ENCODE measurements at places on chromosomes 3 and 15.

- DNase-seq = no peak
These were observed 973.9 kb downstream of the FHIT start for GRCh38 chr3:60277361-60277800.

DNA sequence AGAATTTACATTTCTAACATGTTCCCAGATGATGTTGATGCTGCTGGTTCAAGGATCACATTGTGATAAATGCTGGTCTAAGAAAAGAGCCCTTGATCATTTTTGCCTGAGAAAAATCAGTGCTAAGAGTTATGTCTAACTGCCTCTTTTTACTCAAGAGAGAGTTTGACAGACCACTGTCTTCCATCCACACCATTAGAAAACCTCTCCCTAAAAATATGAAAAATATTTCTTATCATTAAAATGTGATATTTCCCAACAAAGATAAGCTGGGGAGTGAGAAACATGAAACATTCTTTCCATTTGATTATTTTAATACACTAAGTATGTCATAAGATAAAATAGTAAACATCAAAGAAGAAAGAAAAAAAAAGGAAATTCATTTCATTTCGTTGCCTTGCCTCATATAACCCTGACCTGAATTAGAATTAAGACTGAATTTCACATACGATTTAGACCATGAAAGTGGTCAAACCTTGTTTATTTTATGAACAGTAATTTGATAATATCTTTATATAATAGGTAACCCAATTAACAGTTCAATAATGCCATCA is 471.8 kb upstream of the ARHGEF26 start:
- no peak for DNase-seq

DNA sequence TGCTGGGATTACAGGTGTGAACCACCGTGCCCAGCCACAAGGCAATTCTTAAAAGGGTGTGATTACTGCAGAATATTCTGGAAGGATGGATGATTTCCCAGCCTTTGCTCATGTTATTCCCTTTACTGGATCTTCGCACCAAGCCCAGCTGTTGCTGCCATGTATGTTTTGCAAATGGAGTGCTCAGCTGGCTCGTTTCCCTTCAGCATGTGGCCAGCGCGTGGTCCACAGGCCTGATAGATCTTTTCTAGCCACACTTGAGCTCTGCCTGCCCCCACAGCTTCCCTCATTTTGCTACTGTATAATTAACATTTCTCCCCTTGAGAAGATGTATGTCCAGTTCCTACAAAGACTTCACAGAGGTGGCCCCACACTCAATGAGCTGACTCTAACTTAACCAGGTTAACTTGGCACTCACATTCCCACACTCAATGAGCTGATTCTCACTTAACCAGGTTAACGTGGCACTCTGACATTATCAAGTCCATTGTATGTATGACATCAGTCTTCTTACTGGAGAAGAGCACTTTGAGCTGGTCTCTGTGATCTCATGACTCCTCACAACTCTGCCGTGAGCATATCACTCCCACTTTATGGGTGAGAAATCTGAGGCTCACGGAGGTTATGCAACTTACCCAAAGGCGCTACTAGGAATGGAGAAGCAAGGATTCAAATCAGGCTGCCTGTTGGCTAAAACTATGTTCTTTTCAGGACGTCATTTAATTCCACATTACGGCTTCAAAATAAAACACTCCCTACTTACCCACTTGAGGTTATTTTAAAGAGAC is 49.2 kb downstream of the TM4SF4 start:
- peak; percentile 43 for DNase-seq

- no peak for DNase-seq
These were observed 285.5 kb downstream of the SLC9A9 start for GRCh38 chr3:143562789-143563188.

GRCh38 chr3:30370681-30371271 is 235.6 kb upstream of the TGFBR2 start:
- peak; percentile 89 for DNase-seq

- no peak for DNase-seq
These were observed 19.6 kb downstream of the CCR8 start for GRCh38 chr3:39349080-39349479.

DNA sequence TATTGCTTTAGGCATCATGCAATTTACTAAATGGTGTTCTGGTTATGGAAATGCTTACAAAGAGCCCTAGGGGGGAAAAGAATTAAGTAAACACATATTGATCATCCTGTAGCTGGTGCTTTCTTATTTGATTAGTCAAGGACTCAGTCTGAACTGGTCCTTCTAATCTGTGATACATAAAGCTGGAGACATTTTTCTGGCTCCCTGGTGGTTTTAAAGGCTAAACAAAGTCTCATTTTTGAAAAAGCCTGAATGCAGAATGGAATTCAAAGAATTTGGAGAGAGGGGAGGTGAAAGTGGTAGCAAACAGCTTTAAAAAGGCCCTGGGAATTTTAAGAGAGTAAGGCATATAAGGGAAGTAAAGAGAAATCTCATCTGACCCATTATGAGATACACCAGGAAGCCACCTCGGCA is 149.7 kb downstream of the RBMS3 start:
- DNase-seq = peak; percentile 69

DNA sequence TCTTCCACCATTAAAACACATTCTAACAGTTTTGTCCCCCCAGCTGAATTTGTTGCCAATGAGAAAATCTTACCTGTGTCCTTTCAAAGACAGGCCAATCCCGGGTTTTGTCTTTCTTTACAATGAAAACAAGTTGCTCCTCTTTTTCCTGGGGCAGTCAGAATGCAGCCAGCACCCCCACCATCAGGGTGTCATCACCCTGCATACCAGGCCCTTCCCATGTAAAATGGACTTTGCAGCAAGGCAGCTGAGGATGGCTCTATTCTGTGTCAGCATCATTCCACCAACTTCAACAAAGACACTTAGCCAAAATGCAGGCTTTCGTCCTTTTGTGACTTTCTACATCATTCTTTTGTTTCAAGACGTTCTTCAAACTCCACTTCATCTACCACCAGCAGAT is 490.9 kb downstream of the OCA2 start:
- DNase-seq = no peak

- no peak for DNase-seq
These were observed 14.5 kb upstream of the RBSN start for GRCh38 chr3:15113471-15113870.

GRCh38 chr3:174330303-174330702 is 528.8 kb upstream of the NAALADL2 start:
- DNase-seq = peak; percentile 16

- peak; percentile 15 for DNase-seq
These were observed 35.5 kb downstream of the ARRDC4 start for GRCh38 chr15:97995881-97996603.

DNA sequence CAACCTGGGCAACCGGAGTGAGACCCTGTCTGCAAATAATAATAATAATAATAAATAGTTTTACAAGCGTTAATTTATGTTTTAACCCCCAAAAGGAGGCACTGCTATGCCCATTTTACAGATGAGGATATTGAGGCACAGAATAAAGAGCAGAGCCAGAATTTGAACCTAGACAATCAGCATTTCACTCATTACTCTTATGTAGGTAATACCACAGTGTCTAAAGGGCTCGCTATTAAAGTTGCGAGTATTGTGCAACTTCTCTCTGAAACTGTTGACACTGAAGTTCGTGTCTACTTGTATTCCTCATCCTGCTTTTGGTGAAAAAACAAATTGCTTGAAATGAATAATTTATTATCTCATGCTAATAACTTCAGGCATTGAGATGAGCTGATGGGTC is 2.8 kb downstream of the C2CD4A start:
- DNase-seq = no peak

DNA sequence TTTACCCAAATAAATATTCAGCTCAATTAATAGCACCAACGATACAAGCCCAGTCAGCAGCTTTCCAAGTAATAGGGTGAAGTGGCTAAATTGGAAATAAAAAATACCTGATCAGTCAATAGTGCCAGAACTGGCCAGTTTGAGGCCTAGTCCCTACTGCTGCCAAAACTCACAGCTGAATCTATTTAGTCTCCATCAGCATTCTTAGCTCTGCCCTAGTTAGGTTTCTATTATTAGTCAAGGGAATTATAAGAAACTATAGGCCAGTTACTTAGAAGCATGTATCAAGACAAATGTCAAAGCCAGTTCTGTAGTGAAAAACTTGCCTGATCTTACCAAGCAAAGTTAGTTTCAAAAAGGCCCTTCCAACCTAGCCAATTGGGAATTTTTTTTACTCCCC is 146.2 kb upstream of the ZBTB20 start:
- DNase-seq = no peak

DNA sequence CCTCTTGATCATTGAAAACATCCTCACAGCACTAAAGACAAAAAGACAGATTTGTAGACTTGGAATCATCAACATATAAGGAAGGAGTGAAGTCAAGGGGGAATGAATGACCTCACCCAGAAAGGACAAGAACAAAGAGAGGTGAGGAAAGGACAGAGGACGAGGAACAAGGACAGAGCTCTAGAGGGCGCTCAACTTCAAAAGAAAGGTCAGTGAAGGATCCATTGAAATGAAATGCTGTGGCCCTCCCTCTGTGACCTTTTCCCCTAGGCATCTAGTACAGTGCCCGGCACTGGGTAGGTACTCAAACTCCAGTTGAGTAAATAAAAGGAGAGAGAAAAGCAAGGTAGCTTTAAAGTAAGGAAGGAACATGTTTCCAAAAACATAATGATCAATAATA is 2.6 kb downstream of the ATP8B4 start:
- DNase-seq = peak; percentile 39

All from fibroblast of villous mesenchyme (primary cell).